Hematopoietic multipotent progenitor cell (in vitro differentiated cells): ENCODE measurements at places on chromosomes 7 and 10.

DNA sequence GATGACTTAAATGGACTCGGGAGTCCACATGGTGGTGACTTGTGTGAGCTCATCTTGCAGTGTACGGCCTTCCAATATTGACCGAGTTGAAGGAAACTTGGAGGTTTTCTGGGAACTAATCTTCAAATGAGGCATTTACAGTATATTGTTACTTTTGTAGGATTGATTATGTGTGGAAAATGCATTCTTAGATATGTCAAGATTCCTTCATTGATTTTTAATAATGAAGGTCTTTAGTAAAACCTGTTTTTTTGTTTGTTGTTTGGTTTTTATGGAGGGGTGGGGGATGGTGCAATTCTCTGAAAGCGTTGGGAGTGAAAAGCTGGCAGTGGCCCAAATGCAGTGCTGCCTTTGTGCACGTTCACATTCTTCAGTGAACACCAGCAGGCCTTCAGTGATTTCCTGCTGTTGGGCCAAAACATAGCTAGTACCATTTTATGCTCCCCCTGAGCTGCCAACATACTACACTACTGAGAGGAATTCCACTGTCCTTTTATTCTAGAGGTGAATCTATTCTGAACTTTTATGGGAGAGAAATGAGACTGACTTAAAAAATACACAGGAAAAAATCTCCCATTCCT, 50.4 kb downstream of the CCNY start:
- no peak for DNase-seq

DNA sequence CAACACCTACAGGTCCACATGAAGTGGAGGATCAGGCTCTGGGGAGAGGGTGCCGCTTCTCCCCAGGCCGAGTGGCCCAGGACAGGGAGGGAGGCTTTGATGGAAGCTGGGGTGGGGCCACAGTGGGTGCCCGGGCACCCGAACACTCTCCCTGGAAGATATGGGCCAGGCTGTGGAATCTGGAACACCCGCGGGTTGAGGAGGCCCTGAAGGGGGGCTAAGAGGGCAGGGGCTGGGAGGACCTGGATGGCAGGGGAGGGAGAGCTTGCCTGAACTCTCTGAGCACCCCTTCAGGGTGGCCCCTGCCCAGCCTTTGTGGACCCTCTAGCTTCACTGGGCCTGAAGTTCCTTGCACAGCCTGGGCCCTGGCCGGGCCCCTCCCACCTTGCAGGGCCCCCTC, 4.5 kb upstream of the NKX6-2 start:
- DNase-seq = no peak

DNA sequence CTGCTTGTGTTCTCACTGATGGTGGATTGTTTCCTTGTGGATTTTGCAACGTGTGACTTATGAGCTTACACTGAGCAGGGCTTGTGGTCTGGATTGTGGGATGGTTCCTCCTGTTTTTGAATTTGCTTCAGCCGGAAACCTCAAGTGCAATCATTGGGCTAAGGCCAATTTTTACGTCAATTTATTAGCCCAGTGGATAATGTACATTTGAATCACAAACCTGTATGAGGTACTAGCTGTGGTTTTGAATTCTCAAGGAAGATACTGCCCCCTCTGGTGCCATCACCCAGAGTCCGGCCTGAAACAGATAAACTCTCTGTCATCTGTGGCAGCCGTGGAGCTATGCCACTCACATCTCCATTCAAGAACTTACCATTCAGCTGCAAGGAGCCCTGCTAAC, 7.3 kb upstream of the ZNF777 start:
- DNase-seq = no peak

- DNase-seq = no peak
Measured at GRCh38 chr10:22468570-22469320, 123.4 kb downstream of the SPAG6 start.

DNA sequence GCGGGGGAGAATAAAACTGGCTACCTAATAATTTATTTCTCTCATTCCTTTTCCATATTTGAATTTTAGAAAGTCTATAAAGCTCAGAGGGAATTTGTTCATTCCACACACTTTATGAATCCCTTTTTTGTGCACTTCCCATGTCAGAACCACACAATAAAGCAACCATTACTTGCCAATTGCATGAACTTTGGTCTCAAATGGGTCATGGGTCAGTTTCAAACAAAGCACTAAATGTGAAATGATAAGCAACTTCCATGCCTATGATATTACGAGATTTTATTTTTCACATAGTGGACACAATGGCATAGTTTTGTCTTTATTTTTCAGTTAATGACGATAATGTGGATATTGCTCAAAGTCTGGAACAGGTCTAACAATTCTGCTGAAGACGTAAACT, 18.6 kb upstream of the RELN start:
- no peak for DNase-seq

- no peak for DNase-seq
Measured at GRCh38 chr10:91054325-91054724, 133.4 kb upstream of the ANKRD1 start.

DNA sequence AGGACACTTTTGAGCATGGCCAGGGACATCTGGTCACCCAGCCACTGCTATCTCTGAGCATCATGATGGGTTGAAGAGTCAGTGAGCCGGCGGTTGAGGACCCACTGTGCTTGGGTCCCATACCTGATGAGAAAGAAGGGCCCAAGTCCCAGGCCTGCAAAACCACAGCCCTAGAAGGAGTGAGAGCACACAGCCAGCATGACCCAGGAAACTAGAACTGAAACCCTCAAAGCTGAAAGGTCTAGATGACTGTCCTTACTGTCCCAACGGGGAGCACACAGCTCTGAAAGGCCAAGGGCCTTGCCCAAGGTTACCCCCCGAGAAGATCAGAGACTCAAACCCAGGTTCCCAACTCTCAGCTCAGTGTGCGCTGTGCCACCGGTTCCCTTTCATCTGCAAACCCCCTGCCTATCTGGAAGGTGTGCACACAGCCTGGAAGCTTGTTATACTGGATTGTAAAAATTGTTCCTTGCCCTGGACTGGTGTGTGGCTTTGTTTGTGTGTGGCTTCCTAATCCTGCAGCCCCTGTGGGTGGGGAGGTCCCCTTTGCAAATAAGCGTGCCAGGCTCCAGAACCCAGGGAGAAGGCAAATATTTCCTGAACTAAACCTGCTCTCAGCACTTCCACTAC, 22.6 kb upstream of the PSAP start:
- DNase-seq = no peak

- DNase-seq = no peak
Measured at GRCh38 chr10:78935697-78936407, 132.9 kb upstream of the ZMIZ1 start.

- DNase-seq = no peak
Measured at GRCh38 chr10:121926157-121926556, 1.7 kb downstream of the ATE1 start.

GRCh38 chr10:101807158-101807557, 11.1 kb downstream of the OGA start:
- no peak for DNase-seq

DNA sequence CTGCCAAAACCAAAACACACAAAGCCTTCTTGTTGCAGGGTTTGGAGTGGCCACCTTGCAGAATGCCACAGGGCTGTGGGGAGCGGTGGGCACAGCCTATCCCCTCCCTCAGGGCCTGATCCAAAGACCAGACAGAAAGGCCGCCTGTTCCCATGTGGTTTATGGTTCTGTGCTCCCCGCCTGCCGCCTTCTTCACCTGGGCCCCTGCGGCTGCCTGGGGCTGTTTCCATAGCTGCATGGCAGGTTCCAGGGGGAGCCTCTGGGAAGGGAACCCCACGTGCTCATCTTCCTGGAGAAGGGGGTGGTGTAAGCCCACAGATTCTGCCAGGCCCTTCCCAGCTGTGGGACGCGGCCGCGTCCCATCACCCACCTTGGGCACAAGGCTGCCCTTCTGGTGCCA, 70.7 kb upstream of the EZH2 start:
- no peak for DNase-seq

- no peak for DNase-seq
Measured at GRCh38 chr7:2537981-2538851, 17.1 kb downstream of the BRAT1 start.

DNA sequence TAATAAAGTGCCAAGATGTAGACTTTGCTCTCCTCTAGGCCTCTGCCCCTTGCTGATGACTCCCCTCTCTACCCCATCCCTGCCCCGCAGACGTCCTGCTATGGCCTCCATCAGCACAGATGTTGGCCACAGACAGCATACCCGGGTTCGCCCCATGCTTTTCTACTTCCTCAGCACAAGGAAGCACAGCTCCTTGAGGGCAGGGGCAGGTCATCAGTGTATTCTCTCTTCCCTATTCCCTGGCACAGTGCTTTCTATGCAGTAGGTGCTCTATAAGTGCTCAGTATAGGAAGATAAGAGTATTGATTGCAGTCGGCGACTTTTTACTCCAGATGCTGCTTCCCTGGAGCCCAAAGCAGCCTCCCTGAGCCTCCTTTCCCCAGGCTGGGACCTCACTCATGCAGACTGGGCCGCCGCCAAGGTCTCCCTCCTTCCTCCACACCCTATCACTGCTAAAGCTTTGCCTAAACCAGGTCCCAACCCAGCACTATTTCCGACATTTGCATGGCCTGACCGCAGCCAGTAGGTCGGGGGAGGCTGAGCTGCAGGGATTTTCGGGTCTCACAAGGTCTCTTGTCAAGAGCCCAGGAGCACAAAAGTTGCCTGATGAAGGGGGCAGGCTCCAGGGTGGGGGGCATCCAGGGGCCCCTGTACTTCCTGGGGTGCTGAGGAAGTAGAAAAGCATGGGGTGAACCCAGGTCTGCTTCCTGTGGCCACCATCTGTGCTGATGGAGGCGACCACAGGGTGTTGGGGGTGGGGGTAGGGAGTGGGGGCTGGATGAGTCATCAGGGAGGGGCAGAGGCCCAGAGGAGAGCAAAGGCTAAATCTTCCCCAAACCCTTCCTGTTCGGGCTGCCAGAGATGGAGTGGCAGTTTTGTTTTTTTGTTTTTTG, 8.0 kb downstream of the CALHM3 start:
- no peak for DNase-seq

DNA sequence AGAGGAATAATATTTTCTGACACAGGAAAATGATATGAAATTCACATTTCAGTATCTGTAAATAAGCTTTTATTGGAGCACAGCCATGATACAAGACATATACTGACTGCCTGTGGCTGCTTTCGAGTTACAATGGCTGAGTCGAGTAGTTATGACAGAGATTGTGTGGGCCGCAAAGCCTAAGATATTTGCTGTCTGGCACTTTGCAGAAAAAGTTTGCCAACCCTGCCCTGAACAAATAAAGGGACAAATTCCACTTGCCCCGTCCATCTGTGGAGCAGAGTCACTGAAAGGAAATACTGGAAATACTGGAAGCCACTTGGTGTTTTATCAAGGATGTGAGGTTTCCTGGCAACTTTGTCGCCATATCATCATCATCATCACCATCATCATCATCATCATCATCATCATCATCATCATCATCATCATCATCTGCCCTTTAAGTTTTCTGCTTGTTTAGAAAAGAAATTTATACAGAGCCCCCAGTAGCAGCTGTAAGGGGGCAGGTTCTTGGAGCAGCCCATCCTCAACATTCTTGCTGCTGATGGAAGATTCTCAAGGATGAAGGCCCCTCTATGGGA, 85.8 kb downstream of the TCF7L2 start:
- DNase-seq = no peak

DNA sequence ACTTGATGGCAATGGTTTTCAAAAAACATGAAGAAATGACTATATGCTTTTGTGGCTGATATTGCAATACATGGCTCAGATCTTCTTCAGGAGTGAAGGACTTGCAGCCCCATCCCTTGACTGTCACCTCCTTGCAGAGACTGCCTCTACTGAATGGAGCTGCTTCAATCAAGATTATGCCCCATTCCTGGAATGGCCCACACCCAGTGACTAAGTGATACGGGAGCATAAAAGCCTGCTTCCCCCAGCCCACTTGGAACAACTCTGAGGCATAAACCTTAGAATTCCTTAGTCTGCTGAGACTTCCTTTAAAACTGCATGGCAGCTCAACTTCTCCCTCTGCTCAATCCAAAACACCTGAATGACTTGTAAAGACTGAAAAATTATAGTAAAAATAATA, 957.1 kb downstream of the SORCS3 start:
- no peak for DNase-seq

DNA sequence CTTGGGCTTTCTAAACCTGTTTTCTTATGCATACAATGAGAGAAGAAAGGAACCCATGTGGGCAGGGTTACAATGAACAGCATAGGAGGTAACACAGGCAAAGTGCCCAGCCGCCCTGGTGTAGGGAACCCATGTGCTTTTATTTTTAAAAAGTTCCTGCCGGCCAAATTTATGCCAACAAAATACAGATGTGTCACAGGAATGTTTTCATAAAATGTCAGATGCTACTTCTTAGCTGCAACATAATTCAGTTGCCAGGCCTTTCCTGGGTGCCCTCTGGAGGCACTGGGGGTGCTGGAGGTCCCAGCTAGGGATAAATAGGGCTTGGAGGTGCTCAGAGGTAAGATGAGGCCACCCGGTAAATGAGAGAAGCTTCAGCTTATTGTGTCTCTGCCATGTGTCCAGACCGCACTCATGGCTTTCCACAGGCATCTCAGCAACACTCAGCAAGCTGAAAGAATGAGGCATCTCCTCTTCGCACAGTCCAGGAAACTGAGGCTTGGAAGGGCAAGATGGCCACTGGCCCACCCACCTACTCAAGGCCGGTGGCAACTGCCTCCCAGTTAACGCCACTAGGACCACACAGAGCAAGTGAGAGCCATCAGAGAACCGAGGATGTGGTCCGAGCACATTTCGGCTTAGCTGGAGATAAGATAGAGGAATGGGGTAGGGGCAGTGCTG, 58.3 kb downstream of the CPXM2 start:
- no peak for DNase-seq

DNA sequence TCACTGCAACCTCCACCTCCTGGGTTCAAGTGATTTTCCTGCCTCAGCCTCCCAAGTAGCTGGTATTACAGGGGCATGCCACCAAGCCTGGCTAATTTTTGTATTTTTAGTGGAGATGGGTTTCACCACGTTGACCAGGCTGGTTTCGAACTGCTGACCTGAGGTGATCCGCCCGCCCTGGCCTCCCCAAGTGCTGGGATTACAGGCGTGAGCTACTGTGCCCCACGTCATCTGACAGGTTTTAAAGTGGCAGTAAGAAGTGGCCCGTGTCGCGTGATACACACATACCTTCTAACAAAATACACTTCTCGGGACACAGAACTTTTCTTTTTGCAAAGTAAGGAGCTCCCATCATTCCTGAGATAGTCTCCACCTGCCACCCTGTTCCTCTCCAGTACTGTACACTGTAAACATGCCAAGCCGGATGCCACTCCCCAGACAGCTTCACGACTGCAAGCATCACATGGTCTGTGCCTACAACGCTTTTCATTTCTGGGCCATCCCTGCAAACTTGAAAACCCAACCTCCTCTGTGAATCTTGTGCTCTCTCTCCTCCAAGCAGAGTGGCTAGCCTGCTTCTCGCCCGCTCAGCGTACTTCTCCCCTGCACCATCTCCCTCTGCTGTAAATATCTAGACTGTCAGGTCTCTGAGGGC, 256.3 kb upstream of the KLF14 start:
- DNase-seq = no peak
